Panc1 (cell line): ENCODE measurements at places on chromosomes 12 and 14. TPM values are rescaled to one million over a fixed set of nuclear protein-coding genes. Genes with fewer than 3 reads are reported as not detected.

PTCSC3 gene
- not detected for total RNA-seq

PRH2 gene
- not detected for total RNA-seq

CLEC4A gene
- total RNA-seq, result 0.33 TPM

GNB3 gene
- total RNA-seq, result 0.21 TPM

DENND5B gene
- 36.8 TPM for total RNA-seq

C12orf76 gene
- total RNA-seq, result 13.6 TPM

AVPR1A gene
- 0.10 TPM for total RNA-seq

C12orf75 gene
- total RNA-seq, result 132 TPM

EIF2S3B gene
- total RNA-seq, result 0.28 TPM

RFX4 gene
- not detected for total RNA-seq

CAPZA3 gene
- total RNA-seq, result not detected

GPRC5A gene
- total RNA-seq, result 648 TPM
